RPMI7951 (cell line): ENCODE measurements at places on chromosomes 6 and 20.

- DNase-seq = no peak
Observed at GRCh38 chr6:8269872-8270454, 165.4 kb downstream of the SLC35B3 start.

- DNase-seq = no peak
Observed at GRCh38 chr6:47700596-47700995, 2.2 kb downstream of the ADGRF4 start.

GRCh38 chr20:1479831-1480595 is 11.2 kb downstream of the SIRPB2 start:
- DNase-seq = no peak

DNA sequence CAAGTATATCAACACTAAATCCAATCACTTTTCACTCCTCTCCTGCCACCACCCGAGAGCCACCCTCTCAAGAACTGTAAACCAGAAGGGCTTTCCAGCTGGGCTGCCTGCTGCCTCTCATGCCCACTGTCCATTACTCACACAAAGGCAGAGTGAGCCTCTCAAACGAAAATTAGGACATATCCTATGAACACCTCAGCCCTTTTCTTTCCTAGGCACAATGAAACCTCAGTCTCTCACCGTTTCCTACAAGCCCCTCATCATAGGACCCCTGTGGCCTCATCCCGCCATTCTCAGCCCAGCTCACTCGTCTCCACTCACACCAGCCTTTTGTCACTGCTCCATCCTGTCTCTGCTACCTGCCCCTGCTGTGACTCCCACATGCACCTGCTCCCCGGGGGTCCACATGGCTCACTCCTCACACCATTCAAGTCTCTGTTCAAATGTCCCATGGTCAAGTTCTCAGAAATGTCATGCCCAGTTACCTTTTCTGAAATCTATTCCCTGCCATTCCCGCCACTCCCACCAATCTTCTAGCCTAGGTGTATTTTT is 7.4 kb downstream of the HLA-F start:
- no peak for DNase-seq

DNA sequence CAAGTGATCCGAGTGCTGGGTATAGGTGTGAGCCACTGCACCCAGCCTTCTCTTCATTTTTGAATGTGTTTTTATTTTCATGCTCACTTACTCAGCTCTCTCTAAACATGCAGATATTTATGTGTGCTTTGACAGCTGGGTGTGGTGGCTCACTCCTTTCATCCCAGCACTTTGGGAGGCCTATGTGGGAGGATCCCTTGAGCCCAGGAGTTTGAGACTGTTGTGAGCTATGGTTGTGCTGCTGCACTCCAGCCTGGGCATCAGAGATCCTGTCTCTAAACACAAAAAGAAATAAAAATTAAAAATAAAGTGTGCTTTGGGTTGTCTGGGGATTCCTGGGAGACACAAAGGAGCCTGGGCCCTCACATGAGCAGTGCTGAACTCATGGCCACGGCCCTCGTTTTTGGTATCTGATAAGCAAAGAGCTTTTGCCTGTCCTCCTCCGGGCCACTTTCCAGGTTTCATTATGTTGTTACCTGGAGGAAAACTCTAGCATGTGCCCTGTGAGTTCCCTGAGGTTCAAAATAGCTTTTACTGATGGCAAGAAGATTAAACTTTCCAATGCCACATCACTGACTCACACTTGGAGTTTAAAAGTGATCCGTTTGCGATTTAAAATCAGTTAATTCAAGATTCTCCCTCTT is 78.5 kb downstream of the CD164 start:
- no peak for DNase-seq

DNA sequence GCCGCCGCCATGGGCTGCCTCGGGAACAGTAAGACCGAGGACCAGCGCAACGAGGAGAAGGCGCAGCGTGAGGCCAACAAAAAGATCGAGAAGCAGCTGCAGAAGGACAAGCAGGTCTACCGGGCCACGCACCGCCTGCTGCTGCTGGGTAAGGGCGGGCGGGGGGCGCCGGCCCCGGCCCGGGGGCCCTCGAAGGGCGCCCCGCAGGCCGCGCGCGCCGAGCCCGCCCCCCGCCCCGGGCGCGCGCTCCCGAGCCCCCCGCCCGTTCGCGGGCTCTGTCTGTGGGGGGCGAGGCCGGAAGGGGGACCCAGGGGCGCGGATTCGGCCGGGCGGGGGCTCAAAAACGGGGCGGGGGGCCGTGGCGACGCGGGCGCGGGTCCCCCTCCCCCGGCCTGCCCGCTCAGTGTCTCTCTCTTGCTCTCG is 39.2 kb downstream of the GNAS start:
- peak; percentile 58 for DNase-seq

DNA sequence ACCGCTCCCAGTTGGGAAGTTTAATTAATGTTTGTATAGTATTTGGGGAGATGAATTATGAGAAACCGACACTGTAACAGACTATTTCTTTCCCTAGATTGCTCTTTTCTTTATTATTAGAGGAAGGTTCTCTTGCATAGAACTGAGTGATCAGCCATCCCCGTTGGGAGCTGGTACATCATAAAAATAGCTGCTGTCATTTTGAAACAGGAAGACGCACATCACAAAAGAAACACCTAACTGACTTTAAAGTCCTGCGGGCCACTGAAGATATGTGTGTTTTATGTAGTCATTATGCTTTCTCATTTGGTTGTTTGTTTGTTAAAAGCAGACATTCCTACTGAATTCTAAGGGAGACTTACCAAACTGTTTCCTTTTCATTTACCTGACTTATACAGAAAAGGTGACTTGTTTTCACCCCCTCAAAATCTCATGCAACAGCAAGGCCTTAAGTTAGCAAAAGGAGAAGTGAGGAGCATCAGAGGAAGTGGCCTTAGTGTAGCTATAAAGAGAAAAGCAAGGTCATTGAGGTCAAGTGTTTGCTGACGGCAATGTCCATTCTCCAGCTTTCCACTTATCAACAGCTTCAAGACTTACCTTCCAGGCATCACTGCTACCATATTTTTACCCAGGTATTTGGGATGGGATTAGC is 91.0 kb downstream of the PKHD1 start:
- no peak for DNase-seq

GRCh38 chr6:165186441-165187205 is 122.8 kb downstream of the C6orf118 start:
- no peak for DNase-seq

DNA sequence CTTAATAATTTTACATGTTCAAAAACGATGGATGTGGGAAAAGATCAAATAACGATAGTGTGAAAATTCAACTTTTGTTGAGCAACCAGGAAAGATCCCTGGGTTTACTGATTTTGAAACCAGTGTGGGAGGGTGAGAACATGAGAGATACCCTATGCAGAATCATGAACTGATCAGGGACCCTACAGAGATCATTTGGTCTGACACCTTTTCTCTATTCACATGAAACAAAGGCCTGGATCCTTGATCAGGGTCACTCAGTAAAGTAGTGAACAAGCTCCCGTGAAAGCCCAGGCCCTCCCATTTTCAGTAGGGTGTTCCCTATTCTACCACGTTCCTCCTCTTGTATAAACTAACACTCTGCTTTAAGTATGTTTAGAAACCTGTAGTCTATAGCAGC is 60.5 kb upstream of the DUSP22 start:
- DNase-seq = no peak

DNA sequence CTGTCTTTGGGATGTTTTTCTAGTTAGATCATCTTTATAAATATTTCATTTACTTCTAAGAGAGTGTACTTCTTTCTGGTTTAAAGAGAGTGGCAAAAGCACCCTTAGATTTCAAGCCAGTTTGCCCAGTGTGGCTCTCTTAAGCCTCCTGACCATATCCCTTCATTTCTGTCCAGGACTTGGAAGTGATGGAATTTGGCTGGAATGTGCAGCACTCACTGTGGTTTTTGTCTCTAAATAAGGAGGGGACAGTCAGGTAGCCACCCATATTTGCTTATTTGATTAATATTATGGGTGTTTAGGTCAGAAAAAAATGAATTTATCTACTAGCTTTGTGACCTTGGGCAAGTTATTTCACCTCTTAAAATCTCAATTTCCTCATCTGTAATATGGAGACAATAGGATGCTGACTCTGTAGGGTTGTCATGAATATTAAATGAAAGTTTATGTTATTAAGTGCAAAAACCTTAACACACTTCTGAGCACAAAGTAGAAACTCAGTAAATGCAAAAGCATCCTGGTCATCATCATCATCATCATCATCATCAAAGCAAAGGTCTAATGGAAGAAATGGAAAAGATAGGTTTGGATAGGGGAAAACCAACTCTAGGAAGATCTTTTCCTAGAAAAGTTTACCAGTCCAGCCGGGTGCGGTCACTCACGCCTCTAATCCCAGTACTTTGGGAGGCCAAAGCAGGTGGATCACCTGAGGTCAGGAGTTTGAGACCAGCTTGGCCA is 3.1 kb downstream of the CRYBG1 start:
- no peak for DNase-seq

GRCh38 chr6:38599966-38600550 is 39.7 kb downstream of the BTBD9 start:
- DNase-seq = no peak

DNA sequence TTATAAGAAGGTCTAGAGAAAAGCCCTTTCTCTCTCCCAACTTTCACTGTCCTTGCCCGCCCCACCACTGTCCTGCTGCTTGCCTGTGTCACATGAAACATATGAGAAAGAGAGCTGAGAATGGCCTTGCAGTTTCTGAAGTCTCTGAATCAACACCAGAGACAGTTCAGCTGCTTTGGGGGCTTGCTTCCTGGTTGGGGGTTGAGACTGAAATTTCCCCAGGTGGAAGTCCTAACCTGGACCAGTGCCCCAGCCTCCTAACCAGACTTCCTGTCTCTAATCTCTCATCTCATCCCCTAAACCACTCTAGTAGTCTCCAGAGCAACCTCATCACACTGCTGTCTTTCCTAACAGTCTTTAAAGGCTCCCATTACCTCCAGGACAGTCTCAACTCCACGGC is 10.7 kb downstream of the TRAM2 start:
- peak; percentile 30 for DNase-seq
